Cerebellar cortex (tissue), 1 donor: ENCODE measurements at places on chromosomes 4 and X.

- DNase-seq, result no peak
Observed at GRCh38 chr4:157079441-157079840, 3.5 kb downstream of the GLRB start.

GRCh38 chr4:2925496-2925895 is 37.7 kb downstream of the NOP14 start:
- DNase-seq, result no peak

DNA sequence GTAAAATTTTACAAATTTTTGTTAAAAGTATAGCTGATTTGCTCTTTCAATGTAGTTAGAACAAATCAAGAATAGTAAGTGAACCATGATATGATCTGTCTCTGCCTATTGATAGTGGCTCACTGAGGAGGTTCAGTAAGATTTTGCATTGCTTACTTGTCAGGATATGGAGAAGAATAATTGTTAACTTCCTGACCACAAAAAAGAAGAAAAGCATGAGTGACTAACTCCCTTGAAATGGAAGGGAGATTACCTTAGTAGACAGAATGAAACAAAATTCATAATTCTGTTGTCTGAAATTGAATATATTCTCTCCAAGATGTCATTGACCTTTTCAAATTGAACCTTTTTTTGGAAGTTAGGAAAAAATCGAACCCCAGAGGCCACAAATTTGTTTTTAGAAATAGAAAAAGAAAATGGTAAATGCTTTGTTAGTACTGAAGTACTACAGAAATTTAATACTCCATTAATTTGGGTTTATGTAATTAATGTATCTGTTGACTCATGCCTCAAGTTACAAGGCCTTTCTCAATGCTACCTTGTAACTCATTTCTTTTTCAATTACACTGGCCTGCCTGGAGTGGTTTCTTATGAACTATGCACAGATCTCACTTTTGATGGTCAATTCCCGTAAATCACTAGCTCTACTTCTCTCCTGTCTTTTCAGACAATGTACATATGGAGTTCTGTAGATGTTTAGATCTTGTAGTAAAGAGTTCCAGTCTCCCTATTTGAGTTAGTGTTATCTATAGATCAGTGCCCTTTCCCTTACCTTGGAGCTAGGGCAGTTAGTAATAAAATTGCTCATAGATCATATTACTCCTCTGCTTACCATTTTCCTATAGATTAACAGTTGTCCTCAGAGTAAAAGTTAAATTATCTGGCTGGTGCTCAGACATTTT is 139.3 kb downstream of the TLL1 start:
- DNase-seq, result no peak

DNA sequence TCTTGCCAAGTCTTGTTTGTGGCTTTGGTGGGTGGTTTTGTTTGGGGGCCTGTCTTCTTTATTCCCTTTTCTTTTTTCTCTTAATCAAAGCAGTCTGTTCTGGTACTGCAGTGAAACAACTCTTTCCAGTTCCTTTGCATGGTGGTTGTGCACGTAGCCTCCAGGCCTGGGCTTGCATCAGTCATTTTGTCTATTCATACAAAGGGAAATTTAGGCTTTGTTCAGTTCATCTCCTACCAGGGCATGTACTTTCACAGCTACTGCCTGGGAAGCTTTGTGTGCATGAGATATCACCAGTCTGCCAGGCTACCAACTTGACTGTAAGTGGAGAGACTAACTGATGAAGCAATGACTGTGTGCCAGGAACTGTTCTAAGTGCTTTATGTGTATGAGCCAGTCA is 8.5 kb downstream of the TRIM2 start:
- no peak for DNase-seq

DNA sequence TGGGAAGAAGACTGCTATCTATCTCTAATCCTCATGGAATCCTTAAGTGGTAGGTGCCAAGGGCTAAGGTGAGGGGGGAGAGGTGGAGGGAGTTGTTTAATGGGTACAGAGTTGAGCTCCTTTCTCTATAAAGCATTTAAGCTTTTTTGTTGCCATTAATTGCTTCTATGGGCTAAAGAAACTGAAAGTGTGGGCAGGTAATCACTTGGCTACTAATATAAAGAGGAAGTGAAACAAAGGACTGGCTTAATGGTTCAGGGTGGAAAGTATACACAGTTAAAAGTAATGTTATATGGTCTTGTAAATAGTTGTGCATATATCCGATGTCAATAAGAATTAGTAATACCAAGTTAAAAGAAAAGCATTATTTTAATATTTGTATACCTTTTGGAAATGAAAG is 83.9 kb downstream of the POLA1 start:
- DNase-seq, result no peak

DNA sequence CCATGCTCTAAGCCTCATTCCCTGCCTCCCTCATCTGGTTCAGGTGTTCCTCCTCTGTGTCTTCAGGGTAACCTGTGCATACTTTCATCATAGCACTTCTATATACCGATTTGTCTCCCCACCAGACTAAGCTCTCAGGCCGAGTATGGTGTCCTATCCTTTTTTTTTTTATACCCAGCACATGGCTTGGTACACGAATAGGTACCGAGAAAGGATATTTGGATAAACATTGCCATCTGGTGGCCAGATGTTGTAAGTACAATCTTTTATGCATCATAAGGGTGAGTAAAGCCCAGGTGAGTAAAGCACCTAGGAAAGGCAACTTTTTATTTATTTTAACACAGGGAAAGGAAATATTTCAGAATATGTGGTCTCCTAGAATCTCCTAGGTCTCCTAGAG is 68.4 kb downstream of the MID2 start:
- peak; percentile 33 for DNase-seq

DNA sequence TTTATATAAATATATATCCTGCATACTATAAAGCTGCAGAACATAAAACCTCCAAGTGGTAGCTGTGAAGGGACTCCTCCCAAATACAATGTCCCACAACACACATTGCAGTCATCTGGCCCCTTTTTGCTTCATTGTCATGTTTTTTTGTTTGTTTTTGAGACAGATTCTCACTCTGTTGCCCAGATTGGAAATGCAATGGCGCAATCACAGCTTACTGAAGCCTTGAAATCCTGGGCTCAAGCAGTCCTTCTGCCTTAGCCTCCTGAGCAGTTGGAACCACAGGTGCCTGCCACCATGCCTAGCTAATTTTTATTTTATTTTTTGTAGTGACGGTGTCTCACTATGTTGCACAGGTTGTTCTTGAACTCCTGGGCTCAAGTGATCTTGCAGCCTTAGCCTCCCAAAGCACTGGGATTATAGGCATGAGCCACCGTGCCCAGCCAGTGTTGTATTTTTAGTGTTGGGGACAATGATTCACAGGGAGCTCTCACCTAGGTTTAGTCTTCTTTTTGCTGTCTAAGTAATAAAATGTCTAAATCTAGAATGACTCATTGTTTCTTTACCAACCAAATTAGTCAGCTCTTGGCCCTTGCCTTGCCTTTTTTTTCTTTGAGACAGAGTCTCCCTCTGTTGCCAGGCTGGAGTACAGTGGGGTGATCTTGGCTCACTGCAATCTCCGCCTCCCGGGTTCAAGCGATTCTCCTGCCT is 24.0 kb upstream of the XIAP start:
- peak; percentile 11 for DNase-seq

GRCh38 chr4:103400405-103400804 is 202.3 kb upstream of the CENPE start:
- DNase-seq, result no peak

GRCh38 chrX:32448945-32449344 is 762.4 kb downstream of the DMD start:
- no peak for DNase-seq

DNA sequence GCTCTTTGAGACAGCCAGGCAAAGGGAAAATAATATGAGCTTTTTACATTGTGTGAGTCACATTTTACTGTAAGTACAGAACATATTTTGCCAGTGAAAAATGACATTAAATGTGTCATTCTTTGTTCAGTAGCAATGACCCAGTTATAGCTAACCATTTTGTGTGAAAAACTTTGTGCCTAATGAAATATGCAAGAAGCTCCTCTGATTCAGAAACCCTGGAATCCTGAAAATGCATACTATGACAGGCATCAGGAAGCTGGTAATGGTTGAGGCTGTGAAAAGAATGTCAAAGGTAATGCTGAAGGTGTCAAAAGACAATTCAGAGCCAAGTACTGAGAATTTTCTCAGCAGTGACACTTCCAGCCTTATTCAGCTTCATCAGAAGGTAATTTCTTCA is 549.5 kb upstream of the SMIM31 start:
- DNase-seq, result no peak

- DNase-seq, result no peak
Observed at GRCh38 chrX:356385-357034, 30.2 kb downstream of the PPP2R3B start.

DNA sequence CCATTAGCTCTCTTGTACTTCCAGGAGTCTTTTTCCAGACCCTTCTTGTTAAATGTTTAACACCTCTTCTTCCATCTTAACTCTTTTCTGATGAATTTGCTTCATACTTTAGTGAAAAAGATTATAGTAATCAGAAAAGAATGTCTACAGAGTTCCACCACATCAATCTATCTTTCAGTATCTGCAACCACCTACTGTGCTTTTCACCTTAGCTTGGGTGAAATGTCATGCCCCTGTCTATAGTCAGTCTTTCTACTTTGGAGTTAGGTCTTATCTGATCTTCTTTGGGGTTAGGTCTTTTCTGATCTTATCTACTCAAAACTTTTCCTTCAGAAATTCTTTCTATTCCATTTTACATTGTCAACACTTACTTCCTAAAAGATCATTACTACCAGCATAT is 1310.2 kb downstream of the PCDH7 start:
- DNase-seq, result no peak

- no peak for DNase-seq
Observed at GRCh38 chr4:90027565-90027964, 99.6 kb upstream of the CCSER1 start.
